ENCODE measurements at places on chromosomes 1 and 21. TPM values are rescaled to one million over a fixed set of nuclear protein-coding genes. Genes with fewer than 3 reads are reported as not detected.

GRCh38 chr1:246164764-246165163, 342.3 kb downstream of the SMYD3 start:
- DNase-seq = no peak

DNA sequence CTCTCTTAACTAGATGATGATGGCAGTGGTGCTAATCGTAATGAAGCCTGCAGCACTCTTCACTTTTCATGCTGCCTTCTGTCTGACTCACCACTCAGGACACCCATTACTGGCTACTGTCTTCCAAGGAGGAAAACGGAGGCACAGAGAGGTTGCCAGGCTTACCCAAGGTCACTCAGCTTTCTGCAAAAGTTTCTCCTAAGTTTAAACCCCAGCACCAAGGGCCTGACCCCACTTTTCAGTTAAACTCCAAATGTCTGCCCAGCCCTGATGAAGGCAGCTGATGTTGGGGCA, 78.1 kb upstream of the RUNX3 start:
- DNase-seq = no peak

DNA sequence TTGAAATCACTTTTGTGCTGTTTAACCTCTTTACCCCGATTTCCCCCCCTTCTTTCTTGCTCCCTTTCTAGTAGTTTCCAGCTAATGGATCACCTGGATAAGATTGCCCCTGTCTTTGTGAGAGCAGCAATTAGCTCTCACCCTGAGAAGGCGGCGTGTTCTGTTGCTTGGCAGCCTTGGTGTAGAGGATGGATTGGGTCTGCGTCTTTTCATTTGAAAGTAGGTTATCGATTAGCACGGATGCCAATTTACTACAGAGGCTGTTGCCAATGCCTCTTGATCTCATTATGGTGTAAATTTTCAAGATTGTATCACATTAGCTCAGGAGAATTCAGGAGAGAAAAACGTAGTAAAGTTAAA, 26.4 kb downstream of the KIF26B start:
- no peak for DNase-seq

- DNase-seq = no peak
Observed at GRCh38 chr1:56194701-56195300, 384.6 kb downstream of the PLPP3 start.

GRCh38 chr1:101483982-101484688, 247.3 kb downstream of the S1PR1 start:
- no peak for DNase-seq

- no peak for DNase-seq
Observed at GRCh38 chr1:108082738-108083562, 117.2 kb downstream of the SLC25A24 start.

- DNase-seq = no peak
Observed at GRCh38 chr1:40634901-40635655, 30.4 kb downstream of the RIMS3 start.

DNA sequence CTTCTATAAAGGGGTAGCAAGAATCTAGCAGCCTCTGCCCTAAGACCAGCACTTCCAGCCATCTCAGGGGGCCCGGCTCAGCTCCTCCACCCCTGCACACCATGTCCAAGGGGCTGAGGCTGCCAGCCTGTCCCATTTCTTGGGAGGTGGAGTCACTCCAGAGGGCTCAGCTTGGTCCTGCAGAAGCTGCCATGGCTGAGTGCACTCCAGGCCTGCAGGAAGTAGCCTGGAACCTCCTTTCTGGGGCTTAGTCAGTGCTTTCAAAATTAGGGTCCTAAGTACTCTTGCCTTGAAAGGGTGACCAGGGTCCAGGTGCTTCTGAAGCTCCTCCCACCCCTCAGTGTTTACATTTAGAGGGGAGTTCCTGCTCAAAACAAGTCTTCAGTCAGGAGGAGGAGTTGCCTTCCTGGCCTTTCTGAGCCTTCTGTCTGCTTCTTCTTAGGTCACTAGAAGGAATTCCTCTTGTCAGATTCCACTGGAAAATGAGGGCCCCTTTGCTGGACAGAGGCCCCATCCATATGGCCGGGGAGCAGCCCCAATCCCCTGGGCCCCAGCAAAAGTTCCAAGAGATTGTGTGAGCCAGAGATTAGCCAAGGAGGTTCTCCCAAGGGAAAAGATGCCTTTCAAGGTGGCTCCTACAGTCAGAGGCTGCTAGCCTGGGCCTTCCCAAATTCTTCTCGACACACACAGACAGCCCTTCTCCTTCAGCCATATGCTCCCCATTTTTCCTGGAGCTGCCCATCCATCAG, 128.1 kb upstream of the VAMP3 start:
- no peak for DNase-seq

GRCh38 chr1:7334475-7335035, 436.5 kb upstream of the VAMP3 start:
- no peak for DNase-seq

DNA sequence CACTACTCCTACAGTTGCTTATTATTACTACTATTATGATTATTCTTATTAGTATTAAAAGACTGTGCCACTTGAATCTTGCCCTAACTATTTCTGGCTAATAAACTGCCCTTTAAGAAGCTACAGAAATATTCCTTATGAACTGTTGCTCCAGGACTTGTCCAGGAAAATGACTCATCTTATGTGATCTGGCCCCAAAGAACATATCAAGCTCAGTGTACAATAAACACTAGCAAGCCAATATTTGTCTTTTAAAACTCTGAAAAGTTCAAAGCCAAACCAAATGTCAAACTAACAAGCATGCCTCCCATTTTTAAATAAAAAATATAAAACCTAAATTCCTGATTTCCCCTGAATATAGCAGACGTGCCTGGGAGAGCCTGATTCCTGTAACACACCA, 88.7 kb upstream of the SIM2 start:
- DNase-seq = no peak

- DNase-seq = no peak
Observed at GRCh38 chr1:10958614-10959013, 53.8 kb upstream of the TARDBP start.

DNA sequence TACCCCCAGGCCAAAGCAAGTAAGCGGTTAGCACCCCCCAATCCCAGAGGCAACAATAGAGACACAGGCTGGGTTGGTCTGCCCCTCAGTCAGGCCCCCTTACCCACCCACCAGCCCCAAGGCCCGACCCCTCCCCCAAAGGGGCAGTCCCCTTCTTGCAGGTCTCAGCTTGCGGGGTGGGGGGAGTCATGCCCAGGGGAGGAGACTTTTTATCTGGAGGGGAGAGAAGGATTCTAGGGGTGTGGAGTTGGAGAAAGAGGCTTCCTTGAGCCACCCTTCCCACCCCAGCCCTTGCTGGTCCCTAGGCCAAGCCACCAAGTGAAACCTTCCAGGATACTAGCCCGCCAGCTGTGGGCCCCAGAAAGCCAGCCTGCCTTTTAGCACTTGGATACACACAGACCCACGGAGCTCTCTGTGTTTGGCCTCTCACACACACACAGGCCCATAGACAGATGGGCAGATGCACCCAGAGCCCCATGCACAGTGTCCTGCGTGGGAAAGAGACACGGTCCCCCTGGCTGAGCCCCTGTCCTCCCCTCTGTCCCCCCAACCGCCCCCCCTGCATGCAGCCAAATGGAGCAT, 7.1 kb downstream of the TMEM54 start:
- no peak for DNase-seq

DNA sequence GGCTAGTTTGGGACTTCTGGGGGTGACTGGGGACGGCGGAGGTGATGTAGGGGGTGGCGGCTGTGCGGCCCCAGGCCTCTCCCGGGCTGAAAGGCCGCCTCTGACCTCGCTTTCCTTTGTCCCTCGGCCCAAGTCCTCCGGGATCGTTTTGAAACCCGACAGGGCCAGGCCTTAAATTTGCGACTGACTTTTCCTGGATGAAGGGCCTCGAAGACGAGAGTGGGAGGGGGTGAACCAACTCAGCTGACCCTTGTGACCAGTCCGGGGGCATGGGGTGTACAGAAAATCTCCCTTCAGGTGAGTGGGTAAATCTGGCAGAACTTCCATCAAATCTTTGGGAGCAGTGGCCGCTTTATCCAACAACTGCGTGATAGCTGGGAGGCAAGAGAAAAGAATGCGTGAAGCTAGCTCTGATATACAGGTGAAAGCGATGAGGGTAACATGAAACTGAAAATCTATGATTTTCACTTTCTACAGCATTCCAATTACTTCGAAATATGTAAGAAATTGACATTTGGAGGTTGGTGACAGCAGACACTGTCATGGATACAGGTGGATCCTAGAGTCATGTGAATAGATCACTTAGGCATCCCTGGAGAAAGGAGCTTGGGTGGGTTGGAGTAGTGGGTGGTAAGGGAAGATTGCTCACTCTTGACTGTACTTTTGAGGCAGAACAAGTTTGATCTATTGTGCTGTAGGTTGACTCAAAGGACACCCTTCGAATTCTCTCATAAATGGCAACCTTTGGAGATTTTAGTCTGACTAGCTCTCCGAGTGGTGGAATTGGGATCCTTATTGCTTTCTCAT, 885 bp downstream of the AHCYL1 start:
- no peak for DNase-seq

- no peak for DNase-seq
Observed at GRCh38 chr1:16095447-16095846, 22.0 kb upstream of the FAM131C start.

DNA sequence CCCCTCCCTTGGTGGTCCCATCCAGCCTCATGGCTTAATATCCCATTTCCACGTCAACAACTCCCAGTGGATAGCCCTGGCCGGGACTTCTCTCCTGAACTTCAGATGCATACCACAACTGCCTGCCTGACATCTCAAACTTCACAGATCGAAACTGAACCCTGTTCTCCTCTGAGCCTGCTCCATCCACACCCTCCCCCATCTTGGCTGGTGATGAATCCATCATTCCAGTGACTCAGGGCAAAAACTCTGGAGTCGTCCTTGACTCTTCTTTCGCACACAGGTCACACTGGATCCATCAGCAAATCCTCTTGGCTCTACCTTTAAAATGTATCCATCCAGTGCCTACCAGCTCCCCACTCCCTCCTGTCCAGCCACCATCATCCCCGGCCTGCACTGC, 3.9 kb downstream of the TAS1R2 start:
- no peak for DNase-seq

DNA sequence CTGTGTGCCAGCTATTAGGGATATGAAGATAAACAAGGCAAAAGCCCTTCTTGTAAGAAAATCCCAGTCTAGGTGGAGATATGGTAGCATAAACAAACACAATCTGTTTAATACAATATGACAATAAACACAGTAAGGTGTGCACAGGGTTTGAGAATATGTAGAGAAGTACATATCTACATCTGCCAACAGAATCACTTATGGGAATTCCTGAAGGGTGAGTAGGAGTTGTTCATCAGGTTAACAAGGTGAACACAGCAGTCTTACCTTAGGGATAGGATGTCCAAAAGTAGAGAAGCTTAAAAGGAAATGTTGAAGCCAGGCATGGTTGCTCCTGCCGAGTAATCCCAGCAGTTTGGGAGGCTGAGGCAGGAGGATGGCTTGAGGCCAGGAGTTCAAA, 57.7 kb upstream of the LRRC7 start:
- no peak for DNase-seq

DNA sequence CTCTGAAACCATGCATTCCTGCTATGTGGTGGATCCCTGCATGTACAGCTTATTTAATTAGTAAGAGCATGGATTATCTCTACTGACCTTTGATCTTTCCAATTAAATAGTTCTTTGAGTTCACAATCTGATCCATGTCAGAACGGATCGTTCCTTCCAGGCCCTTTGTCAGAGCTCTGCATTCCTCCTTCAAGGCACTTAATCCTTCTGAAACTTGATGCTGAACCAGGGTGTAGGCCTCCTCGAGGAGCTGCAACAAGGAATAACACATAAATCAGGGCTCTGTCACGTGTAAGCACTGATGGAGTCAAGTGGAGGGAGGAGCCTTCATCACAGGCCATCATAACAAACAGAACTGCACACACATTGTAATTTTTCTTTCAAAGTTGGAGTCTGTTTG, 68.4 kb upstream of the EDEM3 start:
- DNase-seq = no peak

- DNase-seq = peak; percentile 58
Observed at GRCh38 chr1:164659621-164660411, 100.8 kb downstream of the PBX1 start.

GRCh38 chr1:115091572-115091971, 2.3 kb upstream of the TSPAN2 start:
- DNase-seq = no peak

DNA sequence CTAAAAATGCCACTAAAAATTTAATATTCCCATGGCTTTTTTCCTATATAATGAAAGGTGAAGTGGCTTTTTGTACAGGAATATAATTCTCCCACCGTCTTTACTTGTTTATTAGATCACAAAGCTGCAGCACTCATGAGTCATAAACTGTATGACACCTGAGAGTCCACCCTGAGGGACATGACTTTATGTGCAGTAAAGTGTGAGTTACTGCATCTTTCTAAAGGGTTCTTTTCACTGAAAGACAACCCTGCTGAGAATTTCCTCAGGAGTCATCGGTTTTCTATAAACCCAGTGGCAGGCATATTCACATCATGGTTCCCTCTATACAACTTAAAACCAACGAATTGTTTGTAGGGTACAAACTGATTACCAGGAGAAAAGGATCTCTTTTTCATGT, 77.4 kb downstream of the APP start:
- DNase-seq = no peak

- no peak for DNase-seq
Observed at GRCh38 chr1:200518524-200518923, 102.0 kb downstream of the KIF14 start.

GRCh38 chr21:25428537-25428936, 178.7 kb downstream of the MRPL39 start:
- no peak for DNase-seq

GRCh38 chr1:55051621-55052020, 12.3 kb downstream of the PCSK9 start:
- no peak for DNase-seq

DNA sequence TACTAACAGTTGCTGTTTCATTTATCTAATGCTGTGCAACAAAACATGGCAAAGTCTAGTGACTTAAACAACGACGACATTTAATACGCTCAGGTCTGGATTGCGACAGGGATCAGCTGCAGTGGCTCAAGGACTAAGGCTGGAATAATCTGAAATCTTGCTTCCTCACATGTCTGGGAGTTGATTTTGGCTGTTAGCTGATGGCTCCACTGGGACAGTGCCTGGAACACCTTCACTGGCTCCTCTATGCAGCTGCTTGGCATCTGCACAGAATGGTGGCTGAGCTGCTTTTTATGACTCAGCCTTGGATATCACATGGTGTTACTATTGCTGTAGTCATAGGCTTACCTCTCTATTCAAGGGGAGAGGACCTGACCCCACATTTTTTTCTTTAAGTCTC, 24.0 kb upstream of the BTG3 start:
- DNase-seq = no peak

Gene FAM131C
- not detected for total RNA-seq

Gene SELENBP1
- total RNA-seq = 63.6 TPM

Gene TLCD4
- 5.9 TPM for total RNA-seq

Gene TSEN15
- 25.0 TPM for total RNA-seq

Gene C1orf141
- not detected for total RNA-seq

Gene TMEM52
- total RNA-seq = 1.6 TPM

Gene C1orf56
- 8.3 TPM for total RNA-seq

Gene E2F2
- under 0.01 TPM for total RNA-seq

Gene OR10Z1
- total RNA-seq = not detected

Gene IL19
- not detected for total RNA-seq

Gene LAD1
- total RNA-seq = not detected

Gene NTNG1
- total RNA-seq = 0.98 TPM

Gene TCHHL1
- total RNA-seq = not detected

Gene ECM1
- 10.2 TPM for total RNA-seq

Gene FLG
- total RNA-seq = not detected

Gene NUDT4B
- 40.0 TPM for total RNA-seq

Gene MYBPHL
- total RNA-seq = not detected

Gene KCNE2
- 0.66 TPM for total RNA-seq

Measured in breast epithelium (tissue), 4 donors.